ENCODE measurements at places on chromosomes 3 and 15. TPM values are rescaled to one million over a fixed set of nuclear protein-coding genes. Genes with fewer than 3 reads are reported as not detected.

GRCh38 chr3:71244153-71244825, 339.2 kb downstream of the FOXP1 start:
- no peak for DNase-seq

GRCh38 chr3:185658504-185658912, 72.4 kb downstream of the SENP2 start:
- DNase-seq: peak; percentile 18

DNA sequence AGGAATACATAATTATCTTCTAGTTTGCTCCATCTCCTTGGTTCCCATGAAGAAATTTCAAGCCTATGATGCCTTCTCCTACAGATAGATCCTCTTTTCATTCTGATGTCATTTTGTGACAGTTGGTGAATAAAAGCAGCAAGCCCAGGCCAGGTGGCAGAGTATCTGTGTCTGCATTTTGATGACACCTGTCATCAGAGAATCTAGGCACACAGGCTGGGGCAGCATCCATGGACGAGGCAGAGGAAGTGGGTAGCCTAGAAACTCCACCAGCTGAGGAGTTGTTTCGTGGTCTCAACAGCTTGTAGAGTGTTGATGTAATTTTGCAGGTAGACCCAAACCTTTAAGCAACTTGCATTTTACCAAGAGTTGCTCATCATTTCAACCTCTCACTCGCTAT, 269.8 kb downstream of the FEZF2 start:
- DNase-seq: no peak

DNA sequence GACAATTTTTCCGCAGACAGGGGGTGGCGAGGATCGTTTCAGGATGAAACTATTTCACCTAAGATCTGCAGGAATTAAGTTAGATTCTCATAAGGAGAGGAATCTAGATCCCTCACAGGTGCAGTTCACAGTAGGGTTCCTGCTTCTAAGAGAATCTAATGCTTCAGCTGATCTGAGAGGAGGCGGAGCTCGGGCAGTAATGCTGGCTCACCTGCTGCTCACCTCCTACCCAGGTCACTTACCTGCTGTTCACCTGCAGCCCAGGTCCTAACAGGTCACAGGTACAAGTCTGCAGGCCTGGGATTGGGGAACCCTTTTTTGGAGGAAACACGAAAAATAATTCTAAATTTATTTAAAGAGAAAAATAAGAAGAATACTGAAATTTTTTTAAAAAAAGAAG, 406.8 kb downstream of the MCTP2 start:
- no peak for DNase-seq

DNA sequence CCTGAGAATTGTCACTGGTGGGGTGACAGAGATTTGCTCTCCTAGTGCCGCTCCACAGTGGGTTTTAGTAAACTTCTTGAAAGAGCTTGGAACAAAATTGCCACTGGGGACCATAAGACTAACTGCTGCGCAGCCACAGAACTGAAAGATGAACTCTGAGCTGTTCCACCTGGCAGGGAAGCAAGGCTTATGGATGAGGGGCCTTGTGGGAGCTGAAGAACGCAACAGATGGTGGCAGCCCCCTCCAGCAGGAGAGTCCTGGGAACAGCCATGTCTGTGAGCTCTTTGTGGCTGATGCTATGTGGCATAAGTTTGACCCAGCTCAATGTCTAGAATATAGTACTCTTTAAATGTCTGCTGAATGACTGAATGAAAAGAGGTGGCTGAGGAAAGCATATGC, 66.8 kb upstream of the C2CD4B start:
- DNase-seq: no peak

- DNase-seq: no peak
Measured at GRCh38 chr3:127417709-127418559, 130.1 kb upstream of the PRR20G start.

- no peak for DNase-seq
Measured at GRCh38 chr15:65404186-65404872, 18.4 kb downstream of the IGDCC4 start.

GRCh38 chr3:168828536-168828935, 732.8 kb upstream of the GOLIM4 start:
- DNase-seq: no peak

- DNase-seq: no peak
Measured at GRCh38 chr3:16190704-16191103, 16.2 kb downstream of the GALNT15 start.

- no peak for DNase-seq
Measured at GRCh38 chr15:68609629-68610028, 30.8 kb downstream of the CORO2B start.

DNA sequence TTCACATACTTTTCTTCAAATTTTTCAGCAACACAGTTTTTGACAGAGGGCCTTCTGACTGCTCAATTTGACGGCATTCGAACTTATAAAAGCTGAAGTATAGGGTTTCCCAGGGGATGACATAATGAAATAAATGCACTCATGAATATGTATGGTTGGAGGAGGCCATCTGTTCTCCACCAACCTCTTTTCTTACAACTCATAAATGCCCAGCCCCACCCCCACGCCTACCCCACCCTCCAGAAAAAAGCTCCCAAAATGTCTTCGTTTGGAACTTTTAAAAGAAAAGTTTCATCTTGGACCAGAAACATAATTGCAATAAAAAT, 211.6 kb upstream of the LRRN1 start:
- no peak for DNase-seq

DNA sequence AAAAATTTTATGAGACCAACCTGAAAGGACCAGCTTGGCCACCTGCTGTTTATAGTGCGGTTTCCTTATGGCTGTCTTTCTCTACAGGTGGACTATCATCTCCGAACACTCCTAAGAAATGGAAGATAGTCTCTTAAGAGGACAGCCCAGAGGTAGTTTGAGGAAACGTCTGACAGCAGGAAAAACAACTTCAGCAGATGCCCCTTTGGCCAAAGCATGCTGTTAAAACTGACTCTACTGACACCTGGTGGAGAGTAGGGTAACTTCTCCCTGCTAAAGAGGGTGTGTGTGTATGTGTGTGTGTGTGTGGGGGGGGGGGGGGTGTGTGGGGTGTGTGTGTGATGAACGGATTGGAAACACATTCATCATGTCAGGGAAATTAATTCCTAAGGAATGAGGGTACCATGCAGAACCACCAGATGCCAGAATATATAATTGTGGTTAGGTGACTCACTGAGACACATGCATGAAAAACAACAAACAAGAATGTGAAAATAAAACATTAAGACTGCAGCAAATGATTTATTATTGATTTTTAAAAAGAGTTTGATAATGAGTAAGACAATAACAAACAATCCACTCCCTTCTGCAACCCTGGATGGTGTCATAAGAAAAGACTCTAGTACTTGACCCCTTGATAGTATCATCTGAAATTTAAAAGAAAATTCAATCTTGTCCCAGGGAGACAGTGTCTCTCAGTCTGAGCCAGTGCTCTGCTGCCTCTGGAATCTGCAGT, 256.5 kb downstream of the THRB start:
- DNase-seq: peak; percentile 38

DNA sequence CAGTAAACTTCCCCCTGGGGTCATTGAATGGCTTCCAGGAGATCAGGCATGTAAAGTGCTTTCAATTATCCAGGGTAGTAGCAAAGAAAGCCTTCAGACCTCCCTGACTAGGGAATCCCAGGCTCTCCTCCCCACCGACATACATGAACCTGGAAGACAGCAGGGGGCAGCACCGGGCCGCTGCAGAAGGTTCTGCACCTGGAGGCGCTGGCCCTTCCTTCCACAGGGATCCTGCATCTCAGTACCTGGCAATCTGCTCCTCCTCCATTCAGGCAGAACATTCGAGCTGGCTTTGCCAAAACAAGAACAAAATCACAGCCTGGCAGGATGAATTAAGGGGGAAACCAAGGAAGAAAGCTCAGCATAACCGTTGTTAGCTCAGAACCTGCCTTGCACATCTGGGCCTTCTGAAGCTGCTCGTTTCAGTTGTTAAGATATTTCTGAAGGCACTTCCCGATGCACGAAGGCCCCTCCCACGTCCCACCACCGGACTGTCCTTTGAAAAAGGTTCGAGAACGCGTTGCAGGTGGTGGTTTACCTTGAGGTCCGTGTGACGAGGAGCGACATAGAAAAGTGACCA, 237.7 kb downstream of the SLCO3A1 start:
- peak; percentile 55 for DNase-seq

DNA sequence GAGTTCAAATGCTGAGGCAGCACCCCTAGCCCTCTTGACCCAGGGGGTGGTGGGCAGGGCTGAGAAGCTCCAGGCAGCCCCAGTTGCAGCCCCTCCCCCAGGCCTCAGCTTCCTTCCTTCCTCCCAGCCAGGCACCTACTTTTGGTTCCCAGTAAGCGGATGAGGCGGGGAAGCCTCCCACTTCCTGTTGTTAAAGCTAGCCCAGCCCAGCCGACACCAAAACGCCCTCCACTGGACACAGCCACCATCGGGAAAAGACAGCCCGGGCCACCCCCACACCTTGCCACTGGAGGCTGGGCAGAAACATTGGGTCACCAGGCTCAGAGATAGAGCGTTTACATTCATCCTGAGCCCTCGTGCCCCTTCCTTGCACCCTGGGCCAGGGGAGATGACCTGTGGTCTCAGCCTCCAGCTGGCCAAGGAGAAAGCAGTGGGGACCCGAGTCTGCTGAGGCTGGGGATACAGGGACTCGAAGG, 3.5 kb downstream of the DUSP7 start:
- peak; percentile 63 for DNase-seq

GRCh38 chr15:81948751-81949150, 97.1 kb downstream of the MEX3B start:
- DNase-seq: peak; percentile 39

DNA sequence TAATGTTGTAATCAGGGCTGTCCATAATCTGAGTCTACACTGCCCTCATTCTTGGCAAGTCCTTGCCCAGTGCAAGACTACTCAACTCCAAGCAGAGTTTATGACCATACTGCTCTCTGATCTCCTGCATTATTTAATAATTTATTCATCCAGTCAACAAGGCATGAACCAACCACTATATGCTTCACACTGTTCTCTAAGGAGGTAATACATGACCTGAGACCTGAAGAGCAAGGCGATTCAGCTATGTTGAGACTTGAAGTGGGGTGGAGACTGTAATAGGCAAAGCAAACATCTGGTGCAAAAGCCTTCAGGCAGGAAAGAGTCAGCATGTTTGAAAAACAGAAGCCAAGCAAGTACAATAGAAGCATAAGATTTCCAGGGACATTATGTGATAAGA, 1362.8 kb downstream of the ROBO2 start:
- DNase-seq: no peak

- DNase-seq: no peak
Measured at GRCh38 chr15:83854950-83855707, 201.2 kb downstream of the ADAMTSL3 start.

DNA sequence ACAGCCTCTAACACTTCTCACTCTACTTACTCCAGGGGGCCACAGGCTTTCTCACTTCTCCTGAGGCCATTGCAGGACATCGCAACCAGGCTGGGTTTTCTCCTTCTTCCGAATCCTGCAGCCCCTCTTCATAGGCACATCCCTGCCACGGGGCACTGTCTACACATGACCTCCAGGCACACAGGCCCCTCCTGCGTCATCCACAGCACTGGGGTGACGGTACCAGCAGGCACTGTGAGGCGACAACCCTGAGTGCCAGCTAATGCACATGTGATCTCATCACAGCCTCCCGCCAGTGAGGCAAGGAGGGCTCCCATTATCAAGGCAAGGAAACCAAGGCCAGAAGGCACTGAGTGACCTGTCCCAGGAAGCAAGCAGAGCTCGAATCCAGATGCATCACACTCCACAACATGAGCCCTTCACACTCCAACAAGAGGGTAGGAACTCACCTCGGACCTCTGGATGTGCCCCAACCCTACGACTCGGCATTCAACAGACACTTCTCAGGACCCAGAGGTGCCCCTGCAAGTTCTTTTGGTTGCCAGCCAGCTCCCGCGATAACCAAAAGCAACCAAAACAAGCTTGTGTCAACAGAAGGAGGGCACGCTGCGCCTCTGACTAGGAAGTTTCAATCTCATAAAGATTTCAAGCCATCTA, 16.7 kb downstream of the FAM174B start:
- DNase-seq: no peak

- no peak for DNase-seq
Measured at GRCh38 chr3:57978316-57978715, 29.9 kb upstream of the FLNB start.

GRCh38 chr3:138681463-138682220, 73.1 kb downstream of the FAIM start:
- no peak for DNase-seq

The SKOR1 gene
- total RNA-seq: 0.18 TPM

The CNTN6 gene
- not detected for total RNA-seq

The MRPS22 gene
- 72.4 TPM for total RNA-seq

The LEKR1 gene
- total RNA-seq: 0.37 TPM

The CFAP20DC gene
- total RNA-seq: 2.7 TPM

The TFDP2 gene
- total RNA-seq: 40.7 TPM

The CTXN2 gene
- not detected for total RNA-seq

The KIF15 gene
- 40.1 TPM for total RNA-seq
